Tongue (tissue), 3 donors: ENCODE measurements at places on chromosomes 6 and 20. TPM values are rescaled to one million over a fixed set of nuclear protein-coding genes. Genes with fewer than 3 reads are reported as not detected.

FAM217A gene
- total RNA-seq, result not detected

PLA2G7 gene
- total RNA-seq, result 0.82 TPM

SLC25A27 gene
- 20.1 TPM for total RNA-seq

DNA sequence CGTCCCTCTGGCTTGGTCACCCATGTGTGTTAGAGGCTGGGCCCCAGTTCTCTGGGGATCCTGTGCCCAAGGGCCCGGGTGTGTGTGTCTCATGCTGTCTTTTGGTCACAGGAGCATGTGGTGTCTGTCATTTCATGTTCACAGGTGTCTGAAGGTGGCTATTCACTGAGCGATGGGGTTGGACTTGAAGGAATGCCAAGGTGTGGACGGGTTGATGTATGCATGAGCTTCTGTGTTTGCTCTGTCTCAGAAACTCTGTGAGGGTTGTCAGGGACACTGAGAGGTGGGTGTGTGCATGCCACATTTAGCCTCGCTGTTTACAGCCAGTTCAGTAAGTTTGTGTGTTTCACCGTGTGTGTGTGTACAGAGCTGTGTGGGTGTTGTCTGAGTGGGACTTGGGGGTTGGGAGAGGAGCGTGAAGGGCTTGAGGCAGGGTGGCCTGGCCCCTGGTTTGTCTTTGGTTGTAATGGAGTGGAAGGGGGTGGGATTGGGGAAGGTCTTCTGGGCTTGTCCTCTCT, 1.2 kb downstream of the DDR1 start:
- peak; percentile 77 for DNase-seq

GRCh38 chr6:119259027-119259426, 90.5 kb downstream of the MAN1A1 start:
- DNase-seq, result no peak

- no peak for DNase-seq
Measured at GRCh38 chr6:56406276-56407269, 159.2 kb upstream of the COL21A1 start.
